ENCODE measurements at places on chromosomes 1 and 21.

GRCh38 chr1:111491070-111491469 is 12.4 kb downstream of the ADORA3 start:
- no peak for DNase-seq

GRCh38 chr21:37358397-37358796 is 8.2 kb upstream of the DYRK1A start:
- DNase-seq, result no peak

GRCh38 chr1:78142736-78143135 is 97.0 kb downstream of the GIPC2 start:
- no peak for DNase-seq

DNA sequence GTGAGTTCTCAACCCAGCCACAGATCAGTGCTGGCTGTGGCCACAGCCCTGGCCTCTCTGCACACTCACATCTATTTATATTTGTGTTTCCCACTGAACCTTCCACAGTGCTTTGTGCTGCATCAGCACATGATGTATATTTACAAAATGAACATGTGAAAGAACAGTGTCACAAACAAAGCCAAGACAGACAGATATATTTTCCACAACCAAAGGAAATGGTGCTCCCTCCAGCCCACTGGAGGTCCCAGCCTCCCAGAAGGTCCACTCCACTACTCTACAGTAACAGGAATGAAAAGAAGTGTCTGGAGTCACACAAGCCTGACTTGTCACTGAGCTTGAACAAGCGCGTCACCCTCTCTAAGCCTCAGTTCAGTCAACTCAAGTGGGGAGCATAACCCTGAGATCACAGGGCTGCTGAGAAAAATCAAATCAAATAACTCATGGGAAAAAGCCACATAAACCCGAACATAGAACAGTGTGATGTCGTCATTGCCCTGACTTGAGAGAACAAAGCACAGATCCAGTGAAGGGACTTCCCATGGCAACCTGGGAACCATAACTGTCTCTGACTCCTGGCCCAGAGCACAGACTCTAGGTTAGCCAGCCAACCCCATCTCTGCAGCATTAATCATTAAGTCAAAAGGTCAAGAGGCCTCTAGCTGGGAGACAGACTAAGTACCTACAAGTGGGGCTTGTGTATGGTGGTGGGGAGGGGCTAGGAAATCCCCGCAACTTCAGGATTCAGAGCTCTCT is 121.2 kb downstream of the TRABD2B start:
- DNase-seq, result no peak

- no peak for DNase-seq
These were observed 81.6 kb downstream of the CAMTA1 start for GRCh38 chr1:6866825-6867224.

DNA sequence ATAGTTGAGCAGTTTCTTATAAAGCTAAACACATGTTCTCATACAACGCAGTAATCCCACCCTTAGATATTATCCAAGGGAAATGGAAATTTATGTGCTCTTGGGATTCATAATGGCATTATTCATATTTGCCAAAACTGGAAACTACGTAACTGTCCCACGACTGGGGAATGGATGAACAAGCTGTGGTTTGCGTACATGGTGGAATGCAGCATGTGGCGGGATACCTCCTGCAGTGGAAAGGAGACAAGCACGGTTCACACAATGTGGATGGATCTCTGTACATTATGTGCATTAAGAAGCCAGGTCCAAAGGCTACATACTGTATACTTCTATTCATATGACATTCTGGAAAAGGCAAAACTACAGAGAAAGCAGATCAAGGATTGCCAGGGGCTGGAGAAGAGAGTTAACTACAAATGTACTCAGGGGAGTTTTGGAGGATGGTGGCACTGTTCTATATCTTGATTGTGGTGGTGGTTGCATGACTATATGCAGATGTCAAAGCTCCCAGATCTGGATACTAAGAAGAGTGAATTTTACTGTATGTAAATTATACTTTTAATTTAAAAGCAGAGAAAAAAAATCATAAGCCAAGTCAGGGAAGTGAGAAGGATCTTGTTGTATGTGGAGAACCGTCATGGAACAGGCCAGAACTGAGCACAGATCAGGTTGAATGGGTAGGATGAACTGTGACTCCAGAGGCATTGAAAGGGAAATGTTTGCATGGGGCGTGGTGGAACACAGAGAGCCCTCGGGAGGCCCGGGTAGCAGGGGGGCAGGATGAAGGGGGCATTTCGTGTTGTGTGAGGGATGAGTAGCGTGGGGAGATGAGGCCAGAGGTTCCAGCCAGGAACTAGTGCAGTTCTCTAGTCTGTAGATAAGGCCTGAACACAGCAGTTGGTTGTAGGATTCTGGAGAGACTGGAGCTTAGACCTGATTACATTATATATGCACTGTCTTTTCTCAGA is 90.7 kb downstream of the GALNT2 start:
- DNase-seq, result no peak

GRCh38 chr1:178109348-178110143 is 15.6 kb downstream of the RASAL2 start:
- DNase-seq, result no peak

- DNase-seq, result no peak
These were observed 10.3 kb downstream of the PARS2 start for GRCh38 chr1:54754045-54754444.

GRCh38 chr1:6771441-6771769 is 13.8 kb upstream of the CAMTA1 start:
- no peak for DNase-seq

GRCh38 chr1:218482683-218483082 is 137.5 kb downstream of the TGFB2 start:
- no peak for DNase-seq

DNA sequence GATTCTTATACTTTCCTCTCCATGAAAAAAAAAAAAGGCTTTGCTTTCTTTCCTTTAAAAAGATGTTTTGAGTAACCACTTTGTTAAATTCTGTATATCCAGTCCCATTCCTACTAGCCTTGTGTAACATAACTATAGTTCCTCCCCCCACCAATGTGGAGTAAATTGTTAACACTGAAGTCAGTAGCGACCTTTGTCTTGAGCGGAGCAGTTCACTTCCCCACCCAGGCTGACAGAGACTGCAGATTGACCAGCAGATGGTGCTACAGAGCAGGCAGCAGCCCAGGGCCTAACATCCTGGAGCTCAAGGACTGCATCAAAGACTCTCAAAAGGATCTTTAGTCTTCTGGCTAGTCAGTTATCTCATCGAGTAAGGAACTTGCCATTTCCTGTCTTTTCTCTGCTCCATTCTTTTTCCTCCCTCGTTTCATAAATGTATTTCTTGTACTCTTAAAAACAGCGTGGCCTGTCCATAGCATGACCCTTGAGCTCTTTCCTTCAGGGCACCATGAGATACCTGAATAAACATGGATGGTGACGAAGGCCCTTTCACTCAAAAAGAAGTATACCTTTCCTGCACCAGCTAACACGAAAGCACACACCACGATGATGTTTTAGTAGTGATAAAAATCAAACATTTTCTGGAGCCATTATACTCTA is 503.5 kb upstream of the PKN2 start:
- peak; percentile 2 for DNase-seq

DNA sequence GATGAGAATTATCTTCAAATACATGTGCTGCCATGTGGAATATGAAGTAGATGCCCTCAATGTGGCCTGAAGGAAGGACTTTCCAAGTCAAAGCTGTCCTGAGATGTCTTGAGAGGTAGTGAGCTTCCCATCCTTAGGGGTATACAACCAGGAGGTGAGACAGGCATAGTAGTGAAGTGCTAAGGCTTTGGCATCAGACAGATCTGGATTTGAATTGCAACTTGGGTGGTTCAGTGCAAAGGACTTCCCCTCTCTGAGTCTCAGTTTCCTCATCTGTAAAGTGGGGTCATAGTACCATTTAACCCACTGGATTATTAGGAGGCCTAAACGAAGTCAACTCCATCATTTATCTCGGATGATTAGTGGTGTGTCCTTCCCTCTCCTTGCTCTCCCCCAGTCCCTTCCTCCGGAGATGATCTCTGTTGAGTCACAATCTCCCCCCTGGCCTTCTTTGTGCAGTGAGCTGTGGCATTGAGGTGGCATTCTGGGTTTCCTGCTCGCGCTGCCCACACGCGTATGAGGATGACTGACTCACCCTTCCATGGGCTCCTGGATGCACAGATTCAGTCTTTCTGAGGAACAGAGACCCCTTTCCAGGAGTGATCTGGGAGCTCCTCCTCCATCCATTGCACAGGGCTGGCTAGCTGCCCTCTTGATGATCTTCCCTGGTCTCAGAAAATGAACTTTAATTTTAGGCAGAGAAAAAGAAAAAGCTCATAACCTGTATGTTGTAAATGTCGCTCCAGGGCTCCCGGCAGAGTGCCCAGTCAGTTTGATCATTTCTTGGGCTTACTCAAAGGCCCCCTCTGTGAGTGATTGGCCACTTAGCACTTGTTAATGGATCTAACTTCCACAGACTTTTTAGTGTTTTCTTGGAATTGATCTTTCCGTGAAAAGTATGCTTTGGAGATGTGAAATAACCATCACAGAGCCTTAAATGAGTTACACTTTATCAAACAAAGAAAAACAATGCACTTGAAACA is 354.6 kb downstream of the PTPRU start:
- no peak for DNase-seq

DNA sequence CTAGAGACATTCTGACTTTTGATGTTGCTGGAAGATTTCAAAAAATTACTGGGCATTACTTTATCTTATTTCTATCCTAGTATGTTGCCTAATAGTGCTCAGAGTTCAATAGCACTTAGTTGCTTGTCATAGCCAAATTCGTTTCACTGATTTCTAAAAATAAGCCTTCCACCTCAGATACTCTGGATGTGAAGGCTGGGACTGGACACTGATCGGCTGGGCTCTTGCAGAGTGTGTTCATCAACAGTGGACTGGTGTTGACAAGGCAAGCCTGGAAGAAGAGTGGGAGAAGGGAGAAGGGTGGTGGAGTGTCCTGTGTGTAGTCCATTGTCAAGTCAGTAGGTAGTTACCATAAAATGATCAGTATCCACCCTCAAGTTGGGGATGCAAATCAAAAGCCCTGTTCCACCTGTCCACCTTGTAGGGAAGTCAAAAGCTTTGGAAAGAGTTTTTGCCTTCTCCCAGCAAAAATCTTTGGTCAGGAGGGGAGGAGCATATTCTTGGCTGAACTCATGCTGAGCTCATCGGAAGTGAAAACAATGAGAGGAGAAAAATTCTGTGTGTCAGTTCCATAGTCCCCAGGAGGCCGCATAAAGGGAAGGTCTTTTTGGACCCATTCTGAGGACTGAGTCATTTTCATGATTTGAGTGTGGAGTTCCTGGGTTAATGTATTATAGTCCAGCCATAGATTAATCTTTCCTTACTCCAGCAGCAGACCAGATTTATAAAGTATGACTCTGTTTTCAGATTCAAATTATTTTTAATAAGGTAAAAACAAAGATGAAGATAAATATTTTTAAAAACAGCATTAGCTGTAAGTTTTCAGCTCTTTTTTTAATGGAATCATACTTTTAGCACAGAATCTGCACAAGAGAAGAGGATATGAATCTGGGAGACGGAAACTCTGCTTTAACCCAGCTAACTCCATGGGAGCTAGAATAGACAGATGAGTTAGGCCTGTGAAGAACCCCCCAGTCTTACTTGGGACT is 99.5 kb upstream of the BMP8A start:
- DNase-seq, result no peak

- DNase-seq, result no peak
These were observed 22.0 kb upstream of the SLC26A9 start for GRCh38 chr1:205965036-205965884.

DNA sequence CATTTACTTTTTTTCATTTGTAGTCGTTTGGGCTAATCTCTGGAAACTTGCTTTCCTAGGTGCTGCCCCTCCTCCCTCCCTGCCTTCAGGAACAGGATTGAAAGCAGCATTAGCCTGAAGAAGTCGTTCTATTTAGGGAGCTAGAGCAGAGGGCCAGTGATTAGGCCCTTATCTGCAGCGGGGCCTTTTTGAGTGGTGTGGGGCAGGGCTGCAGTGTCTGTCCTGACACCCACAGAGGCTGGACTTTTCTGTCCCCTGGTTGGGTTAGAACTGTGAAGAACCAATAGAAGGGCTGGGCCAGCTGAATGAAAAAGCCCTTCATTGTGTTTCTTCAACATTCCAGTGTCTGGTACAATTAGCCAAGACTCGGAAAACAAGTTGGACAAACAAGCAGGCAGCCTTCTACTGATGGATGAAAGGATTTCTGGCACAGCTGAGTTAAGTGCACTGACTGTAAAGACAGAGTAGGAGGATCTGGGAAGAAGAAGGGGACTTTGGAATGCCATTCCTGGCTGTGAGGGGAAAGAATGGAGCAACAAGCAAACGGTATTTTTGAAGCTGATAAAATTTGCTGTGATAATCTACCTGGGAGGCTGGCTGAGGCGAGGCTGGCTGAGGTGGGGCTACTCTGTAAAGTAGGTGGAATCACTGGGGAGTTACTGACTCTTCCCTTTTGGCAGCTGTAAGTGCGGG is 9.7 kb downstream of the MACF1 start:
- DNase-seq, result no peak
